ENCODE measurements at places on chromosomes 7 and 10. TPM values are rescaled to one million over a fixed set of nuclear protein-coding genes. Genes with fewer than 3 reads are reported as not detected.

GRCh38 chr10:4262870-4263600, 478.0 kb upstream of the KLF6 start:
- DNase-seq, result no peak

DNA sequence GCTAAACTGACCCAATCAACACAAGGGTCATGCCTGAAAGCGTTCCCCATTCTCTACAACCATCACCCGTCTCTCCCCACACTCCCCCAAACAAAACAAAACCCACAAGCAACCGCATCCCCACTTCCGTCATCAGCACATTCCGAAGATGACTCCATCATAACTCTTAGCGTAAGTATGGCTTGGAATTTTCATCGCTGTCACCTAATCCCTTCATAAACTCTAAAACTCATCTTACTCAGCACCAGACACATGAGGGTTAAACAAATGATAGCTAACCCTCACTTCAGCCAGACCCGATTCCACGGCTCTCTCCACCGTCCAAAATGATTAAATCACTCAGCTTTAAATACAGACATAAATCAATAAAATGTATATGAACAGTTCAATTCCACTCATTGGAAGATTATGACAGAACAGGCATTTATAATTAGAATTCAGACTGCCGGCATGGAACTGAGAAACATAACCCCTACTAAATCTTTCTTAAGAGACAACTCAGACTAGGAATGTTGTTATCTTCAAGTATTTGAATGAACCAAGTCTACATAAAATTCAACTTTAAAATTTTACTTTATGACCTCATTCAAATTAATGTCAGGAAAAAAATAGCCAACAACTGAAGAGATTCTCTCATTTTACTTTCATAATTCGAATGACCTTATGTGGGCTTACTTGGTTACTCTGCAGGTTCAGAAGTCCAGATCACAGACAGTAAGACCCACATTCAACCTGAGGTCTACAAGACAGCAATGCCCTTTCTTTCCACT, 215.9 kb downstream of the PARD3 start:
- peak; percentile 82 for DNase-seq

- DNase-seq, result peak; percentile 99
Measured at GRCh38 chr10:130022511-130023299, 58.6 kb upstream of the EBF3 start.

GRCh38 chr7:103636153-103636552, 190.1 kb upstream of the SLC26A5 start:
- DNase-seq, result peak; percentile 67

PTN gene
- total RNA-seq, result 5.7 TPM

AGBL3 gene
- 1.0 TPM for total RNA-seq

CALHM3 gene
- not detected for total RNA-seq

UPK3B gene
- total RNA-seq, result not detected

CHCHD1 gene
- 40.1 TPM for total RNA-seq

Measured in LHCN-M2 (cell line).